ENCODE measurements at places on chromosomes 1 and 21.
A peak's percentile ranks its signal among the peaks of the same experiment; 100 is the strongest.

DNA sequence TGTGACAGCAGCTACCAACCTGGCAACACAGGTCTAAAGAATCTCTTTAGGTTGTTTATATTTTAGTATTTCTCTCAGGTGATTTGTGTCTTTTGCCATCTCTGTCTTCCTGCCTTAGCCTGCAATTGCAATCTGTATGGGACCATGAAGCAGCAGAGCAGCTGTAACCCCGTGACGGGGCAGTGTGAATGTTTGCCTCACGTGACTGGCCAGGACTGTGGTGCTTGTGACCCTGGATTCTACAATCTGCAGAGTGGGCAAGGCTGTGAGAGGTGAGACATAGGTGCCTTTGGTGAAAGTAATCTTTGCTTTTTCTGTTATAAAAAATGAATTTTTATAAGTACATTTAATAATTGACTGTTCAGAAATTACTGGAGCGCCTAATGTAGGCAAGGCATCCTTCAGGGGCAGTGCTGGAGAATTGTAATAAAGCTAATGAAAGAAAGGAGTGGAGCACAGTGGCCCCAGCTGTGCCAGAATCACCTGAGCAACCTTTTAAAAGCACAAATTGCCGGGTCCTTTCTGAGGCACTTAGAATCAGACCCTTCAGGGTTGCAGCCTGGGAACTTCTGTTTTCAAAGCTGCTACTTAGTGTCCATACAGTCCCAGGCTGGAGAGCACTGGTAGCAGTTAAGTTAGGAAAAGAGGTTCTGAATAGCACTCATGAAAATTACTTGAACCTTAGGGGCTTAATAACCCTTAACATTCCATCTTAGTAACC lies 60.6 kb upstream of the LAMC2 start:
- DNase-seq, result no peak

DNA sequence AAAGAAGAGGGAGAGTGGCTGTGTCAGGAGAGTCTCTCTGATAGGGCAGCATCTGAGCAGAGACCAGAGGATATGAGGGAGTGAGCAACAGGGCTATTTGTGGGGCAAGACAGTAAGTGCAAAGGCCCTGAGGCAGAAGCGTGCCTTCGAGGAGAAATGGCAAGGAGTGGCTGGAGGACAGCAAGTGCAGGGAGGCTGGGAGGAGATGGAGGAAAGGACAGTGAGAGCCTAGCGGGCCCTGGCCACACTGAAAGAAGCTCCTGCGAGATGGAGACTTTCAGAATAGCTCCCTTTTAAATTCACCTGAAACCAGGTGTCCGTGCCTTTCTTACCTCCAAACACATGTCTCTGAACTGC lies 25.2 kb downstream of the EXOC8 start:
- no peak for DNase-seq

GRCh38 chr1:178371235-178371634 lies 125.5 kb downstream of the CLEC20A start:
- DNase-seq, result no peak

DNA sequence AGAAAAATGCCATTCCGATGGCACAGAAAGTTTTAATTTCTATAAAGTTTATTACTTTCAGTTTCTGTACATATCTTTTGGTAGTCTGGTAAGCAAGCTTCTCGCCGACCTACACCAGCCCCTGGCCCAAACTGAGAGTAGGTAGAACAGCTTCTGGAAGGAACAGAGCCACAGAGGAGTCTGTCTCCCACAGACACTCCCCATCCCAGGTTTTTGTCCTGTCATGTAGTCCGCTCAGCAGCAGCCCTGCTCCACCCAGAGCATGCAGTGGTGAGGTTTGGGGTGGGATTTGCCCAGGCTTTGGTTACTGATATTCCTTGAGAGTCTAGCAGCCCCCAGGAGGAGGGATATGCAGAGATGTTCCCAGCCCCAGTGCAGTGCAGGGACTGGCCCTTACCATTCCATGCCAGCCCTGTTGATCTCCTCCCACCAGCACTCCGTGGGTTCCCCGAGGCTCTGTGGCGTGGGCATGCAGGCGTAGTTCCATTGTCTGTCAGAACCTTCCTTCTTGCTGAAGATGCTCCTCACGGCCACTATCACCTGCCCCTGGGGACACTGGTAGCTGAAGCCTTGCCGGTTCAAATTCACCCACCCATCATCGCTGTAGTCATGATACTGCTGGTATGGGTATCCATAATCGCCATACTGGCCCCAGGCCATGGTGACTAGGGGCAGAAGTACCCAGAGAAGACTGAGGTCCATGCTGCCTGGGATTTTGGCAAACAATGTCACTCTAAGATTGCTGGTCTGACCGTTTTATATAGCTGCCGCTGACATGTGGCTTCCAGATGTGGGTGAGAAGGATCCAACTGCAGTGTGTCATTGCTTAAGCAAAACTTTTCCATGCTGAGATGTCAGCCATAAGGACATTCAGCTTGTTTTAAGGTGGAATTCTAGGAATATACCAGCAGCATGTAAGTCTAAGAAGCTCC lies at the start of gene DPT:
TSS of gene DPT (minus strand) at position 734 of the 932 bp plus-strand sequence. CDS start at position 702, 32 bp downstream.
- no peak for DNase-seq

DNA sequence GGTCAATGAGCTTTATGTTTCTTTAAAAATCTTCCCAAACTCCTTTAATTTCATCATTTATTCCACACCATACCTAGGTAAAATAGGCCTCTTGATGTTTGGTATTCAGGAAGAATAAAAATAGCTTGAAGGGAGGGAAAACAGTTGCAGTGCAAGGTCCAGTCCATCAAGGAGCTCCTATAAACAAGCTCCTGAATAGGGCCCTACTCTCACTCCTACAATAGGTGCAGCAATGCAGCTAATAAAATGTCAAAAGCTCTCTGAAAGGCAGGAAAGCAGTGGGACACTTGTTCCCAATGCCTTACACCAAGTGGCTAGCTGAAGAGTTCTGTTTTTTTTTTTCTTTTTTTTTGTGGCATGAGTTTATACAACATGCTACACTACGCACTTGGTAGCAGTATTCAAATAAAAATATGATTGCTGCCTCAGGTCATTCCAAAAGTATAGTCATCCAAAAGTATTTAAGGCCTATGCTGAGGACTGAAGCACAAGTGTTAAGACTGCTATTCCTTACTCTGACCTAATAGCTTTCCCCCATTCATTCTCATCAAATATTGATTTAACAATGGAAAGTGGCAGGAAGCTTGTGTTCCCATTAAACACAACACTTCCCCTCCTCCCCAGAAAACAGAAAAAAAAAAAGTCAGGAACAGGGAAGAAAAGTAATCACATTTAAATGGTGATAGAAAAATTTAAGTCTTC lies 9.8 kb downstream of the TEX38 start:
- no peak for DNase-seq

DNA sequence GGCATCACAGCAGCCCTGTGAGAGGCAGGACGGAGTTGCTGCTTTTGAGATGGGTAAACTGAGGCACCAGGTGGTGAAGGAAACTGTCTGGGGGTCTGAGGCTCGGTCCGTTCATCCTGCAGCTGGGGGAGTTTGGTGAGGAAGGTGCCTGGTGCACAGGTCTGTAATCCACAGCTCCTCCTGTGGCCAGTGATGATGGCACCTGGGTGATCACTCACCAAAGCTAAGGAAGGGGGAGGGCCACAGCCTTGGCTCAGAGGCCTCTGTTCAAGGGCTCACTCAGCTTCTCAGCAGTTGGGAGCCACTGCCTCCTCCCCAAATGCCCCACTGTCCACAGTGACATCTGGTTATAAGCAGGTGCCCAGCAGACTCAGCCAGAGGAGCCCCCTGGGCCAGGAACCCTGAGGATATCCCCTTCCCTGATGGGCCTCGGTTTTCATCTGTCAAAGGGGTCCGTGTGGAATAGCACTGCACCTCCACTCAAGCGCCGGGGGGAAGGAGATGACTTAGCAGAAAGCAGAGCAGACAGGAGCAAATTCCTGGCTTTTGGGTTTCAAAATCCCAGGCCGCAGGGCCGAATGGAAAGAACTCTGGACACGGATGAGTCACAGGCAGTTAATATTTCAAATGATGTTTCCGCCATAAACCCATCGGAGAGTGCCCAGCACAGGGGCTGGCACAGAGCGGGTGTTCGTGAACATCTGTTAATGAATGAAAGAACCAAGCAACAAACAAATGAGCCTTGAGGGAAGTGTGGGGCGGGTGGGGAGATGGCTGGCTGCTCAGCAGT lies 82.8 kb downstream of the DMRTB1 start:
- DNase-seq, result no peak

DNA sequence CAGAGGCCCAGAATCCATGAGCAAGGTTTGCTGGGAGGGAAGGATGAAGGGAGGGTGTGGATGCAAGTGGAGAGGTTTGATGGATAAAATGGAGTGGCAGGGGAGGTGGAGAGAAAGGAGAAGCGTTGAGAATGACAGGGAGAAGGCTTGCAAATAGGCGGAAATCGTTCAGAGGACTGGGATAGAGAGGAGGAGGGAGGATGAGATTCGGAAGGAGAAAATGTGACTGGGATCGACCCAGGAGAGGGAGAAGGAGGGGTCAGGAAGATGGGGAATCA lies 376 bp downstream of the AVPR1B start:
- no peak for DNase-seq

DNA sequence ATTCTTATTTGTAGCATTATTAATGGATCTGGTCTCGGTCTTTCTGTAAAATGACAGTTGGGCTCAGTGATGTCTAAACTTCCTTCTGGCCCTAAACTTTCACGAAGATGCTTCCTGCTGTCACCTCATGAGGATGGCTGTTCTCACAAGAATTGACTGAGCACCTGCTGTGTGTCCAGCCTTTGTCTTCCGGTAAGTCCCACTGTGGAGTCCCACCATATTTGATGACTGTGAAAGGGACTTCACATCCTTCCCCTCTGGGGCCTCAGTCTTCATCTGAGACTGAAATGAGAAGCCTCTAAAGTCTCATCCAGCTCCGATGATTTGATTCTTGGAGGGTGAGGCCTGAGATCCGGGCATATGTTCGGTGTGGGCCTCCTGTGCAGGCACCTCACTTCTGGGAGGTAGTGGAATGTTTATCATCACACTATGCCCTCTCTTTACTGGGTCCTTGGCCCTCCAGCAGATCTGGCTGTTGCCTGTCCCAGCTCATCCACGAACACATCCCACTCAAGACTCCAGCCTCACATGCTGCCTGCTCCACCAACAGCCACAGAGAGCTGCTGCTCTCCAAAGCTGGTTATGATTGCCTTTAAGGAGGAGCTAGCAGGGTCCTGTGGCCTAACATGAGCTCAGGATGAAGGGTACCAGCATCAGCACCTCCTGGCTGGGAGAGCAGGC lies 95.8 kb downstream of the KCNN3 start:
- no peak for DNase-seq

DNA sequence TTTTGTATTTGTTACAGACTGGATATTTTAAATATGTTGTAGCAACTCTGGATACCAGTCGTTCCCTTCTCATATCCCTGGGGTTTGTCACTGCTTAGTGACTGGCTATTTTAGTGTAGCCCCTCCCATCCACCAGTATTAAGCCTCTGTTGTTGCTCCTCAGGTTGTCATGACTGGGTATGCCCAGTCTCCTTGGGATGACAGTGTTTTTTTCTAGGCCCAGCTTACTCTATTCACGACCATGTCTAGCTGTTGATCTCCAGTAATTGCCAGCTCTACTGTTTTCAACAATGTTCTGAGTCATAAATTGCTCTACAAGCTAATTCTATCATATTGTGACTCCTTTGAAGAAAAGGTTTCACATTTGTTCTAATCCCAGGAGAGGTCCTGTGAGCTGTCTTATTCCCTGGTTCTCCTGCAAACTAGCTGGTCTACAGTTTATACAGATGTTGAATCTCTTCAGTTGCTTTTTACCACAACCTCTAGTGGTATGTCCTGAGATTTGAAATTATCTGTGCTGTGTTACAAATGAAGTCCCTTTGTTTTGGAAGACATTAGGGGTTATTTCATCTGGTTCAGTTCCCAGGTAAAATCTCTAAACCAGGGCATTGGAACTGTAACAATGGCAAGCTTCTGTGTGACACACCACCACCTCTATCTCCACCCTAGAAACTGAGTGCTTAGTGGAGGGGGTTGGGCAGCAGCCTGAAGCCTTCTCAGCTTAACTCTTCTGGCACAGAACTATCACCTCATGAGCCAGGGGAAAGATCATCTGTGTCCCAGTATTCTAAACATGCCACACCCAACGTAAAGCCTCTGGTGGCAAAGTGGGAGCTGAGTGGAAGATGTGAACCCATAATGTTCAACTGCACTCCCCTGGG lies 124.6 kb downstream of the TRIM33 start:
- no peak for DNase-seq

GRCh38 chr1:72662918-72663317 lies 380.6 kb upstream of the NEGR1 start:
- no peak for DNase-seq

- no peak for DNase-seq
These were observed 3.2 kb upstream of the MAP1LC3C start for GRCh38 chr1:242002072-242002471.

DNA sequence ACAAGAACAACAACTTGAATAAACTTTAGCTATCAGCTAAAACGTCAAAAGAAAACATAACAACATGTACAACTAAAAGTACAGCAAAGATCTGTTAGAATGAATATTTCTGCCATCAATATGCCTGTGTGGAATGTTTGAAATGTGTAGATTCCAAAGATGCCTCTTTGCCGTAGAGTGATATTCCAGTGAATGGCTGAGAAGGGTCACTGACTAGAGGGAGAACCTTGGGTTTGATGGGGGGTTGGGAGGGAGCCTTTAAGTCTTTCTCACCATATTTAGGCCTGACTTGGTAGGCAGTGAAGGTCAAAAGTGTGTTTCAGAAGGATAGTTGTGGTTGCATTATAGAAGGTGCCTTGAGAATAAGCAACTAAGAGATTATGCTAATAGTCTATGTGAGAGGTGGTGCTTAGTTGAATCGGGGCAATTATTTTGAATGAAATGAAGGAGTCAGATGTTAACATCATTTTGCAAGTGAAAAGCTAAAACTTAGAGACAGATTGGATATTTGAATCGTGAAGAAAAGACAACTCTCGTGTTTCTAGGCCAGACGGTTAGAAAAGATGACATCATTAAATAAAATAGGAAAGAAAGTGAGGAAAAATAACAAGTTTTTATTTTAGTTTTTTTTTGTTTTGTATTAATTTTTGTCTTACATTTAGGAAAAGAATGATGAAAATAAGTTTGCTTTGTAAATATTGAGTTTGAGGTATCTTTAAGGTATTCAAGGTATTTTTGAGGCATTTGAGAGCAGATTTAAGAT lies 53.8 kb downstream of the PLA2G4A start:
- no peak for DNase-seq

GRCh38 chr1:172450524-172450885 lies 6.6 kb upstream of the PIGC start:
- no peak for DNase-seq

GRCh38 chr1:155010211-155010918 lies 7.8 kb downstream of the ZBTB7B start:
- DNase-seq, result peak; percentile 44

DNA sequence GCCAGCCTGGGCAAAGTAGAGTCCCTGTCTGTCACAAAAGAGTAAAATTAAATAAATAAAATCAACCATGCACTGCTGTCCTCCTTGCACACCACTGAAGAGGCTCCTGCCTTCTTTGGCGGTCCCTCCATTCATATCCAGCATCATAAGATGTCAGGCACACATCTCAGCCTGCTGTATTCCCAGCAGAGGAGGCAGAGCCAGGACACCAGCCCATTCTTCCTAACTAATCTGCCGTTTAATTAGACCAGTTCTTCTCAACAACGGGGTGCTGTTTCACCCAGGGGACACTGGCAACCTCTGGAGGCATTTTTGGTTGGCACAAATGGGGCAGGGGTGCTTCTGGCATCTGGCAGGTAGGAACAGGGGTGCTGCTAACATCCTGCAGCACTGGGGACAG lies 119.7 kb downstream of the ETS2 start:
- no peak for DNase-seq
